ENCODE measurements at places on chromosomes 4 and X. TPM values are rescaled to one million over a fixed set of nuclear protein-coding genes. Genes with fewer than 3 reads are reported as not detected.

- no peak for DNase-seq
These were observed 775 bp downstream of the KCTD8 start for GRCh38 chr4:44447563-44448504.

DNA sequence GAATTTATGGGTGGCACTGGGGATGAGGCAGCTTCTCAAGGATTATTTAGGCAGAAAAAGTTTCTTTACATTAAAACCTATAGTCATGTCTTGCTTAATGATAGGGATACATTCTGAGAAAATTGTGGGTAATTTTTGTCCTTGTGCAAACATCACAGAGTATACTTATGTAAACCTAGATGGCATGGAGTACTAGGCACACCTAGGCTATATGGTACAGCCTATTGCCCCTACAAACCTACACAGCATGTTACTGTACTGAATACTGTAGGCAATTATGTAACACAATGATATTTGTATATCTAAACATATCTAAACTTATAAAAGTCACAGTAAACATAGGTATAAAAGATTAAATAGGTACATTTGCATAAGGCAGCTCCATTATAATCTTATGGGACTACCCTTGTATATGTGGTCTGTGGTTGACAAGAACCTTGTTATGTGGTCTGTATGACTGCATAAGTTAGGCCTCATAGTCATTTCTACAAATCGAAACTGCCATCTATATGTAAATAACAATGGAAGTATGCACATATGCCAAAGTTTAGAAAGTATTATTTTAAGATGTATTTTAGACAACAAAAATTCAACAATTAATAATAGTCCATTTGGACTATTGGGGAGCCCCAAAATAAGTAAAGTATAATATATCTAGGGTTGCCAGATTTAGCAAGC lies 87.3 kb downstream of the CFAP299 start:
- no peak for DNase-seq

- DNase-seq: no peak
These were observed 140.6 kb downstream of the ARSF start for GRCh38 chrX:3181846-3182245.

- DNase-seq: no peak
These were observed 26.3 kb upstream of the ZMAT1 start for GRCh38 chrX:101958139-101958538.

GRCh38 chr4:26022346-26023202 lies 108.6 kb downstream of the SMIM20 start:
- DNase-seq: no peak

DNA sequence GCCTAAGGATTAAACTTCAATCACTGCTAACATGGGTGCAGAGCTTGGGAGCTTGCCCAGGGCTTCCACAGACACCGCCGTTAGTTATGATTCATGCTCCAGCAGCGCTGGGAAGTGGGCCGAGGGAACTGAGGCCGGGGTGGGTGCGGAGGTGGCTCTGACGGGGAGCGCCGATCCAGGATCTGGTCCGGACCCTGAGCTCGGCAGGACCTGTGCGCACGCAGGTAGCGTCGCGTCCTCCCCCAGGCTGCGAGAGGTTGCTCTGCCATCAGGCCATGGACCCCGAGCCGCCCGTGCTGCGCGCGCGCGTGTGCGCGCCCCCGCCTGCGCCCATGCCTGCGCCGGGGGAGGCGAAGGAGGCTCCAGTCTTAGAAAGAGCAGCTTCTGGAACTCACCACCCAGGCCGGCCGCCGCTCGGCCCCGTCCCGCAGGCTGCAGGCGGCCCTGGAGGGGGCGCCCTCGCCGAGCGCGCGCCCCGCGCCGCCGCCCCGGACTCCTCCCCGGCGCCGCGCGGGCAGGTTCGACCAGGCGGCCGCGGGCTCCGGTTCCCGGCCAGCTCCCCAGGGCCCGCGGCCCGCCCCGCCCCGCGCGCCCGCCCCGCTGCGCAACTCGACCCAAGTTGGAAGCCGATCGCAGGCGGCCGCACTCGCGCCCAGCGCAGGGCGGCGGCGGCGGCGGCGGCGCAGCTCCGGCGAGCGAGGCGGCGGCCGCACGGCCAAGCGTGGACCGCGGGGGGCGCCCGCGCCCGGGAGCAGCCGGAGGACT lies 732 bp upstream of the ADRA2C start:
- no peak for DNase-seq

GRCh38 chr4:113674251-113674650 lies 87.3 kb downstream of the CAMK2D start:
- DNase-seq: no peak

GRCh38 chrX:16658284-16658683 lies 8.3 kb downstream of the S100G start:
- DNase-seq: no peak

DNA sequence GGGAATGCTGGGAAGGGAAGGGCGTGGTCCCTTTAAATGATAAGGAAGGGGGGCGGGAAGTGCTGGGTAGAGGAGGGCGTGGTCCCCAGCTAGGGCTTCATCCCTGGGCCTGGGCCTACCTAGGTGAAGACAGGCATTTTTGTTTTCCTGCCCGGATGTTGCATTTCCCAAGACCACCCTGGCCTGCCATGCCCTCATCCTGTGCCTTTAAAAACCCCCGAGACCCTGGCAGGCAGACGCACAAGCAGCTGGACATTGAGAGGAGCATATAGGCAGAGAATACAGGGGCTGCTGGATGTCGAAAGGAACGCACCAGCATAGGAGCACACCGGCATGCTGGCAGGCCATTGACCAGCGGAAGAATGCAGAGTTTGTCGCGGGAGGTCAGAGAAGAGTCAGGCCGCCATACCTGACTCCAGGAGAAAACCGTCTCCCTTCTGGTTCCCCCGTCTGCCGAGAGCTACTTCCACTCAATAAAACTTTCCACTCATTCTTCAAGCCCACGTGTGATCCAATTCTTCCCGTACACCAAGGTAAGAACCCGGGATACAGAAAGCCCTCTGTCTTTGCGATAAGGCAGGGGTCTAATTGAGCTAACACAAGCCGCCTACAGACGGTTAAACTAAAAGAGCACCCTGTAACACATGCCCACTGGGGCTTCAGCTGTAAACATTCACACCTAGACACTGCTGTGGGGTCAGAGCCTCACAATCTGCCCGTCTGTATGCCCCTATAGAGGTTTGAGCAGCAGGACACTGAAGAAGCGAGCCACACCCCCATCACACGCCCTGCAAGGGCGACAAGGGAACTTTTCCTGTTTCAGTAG lies 2.9 kb upstream of the AGA start:
- no peak for DNase-seq

DNA sequence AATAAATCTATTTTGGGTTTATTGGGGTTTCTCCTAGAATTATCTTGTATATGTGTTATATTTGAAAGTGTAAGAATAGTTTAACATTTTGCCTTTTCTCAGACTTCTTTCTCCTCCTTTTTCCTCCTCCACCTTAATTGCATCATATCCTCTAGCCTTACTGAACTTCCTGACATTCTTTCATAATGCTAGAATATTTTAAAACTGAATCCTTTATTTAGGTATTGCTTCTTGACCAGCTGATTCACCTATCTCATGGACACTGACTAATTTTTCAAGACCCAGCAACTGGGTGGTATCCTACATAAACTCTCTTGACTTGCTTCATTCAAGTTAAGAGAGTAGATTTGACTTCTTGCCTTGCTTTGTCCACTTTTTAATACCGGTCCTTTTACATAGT lies 1508.9 kb downstream of the STIM2 start:
- DNase-seq: no peak

DNA sequence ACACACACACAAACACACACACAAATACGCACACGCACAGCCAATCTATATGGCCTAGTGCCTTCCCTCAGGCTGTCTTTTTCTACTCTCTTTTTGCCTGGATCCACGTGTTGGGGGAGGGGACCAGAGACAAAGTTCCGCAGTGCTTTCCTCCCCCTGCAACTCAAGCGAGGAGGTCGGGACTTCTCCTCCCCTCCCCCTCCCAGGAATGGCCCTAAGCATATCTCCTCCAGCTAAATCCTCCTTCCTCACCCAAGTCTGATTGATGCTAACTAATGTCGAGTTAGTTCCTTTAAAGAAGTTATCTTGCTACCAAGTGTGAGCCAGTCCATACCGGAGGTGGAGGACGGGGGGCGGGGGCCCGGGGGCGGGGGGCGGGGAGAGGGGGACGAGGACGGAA lies 141.2 kb upstream of the ZIC3 start:
- DNase-seq: no peak

GRCh38 chr4:7510538-7510937 lies 75.8 kb upstream of the PSAPL1 start:
- no peak for DNase-seq

DNA sequence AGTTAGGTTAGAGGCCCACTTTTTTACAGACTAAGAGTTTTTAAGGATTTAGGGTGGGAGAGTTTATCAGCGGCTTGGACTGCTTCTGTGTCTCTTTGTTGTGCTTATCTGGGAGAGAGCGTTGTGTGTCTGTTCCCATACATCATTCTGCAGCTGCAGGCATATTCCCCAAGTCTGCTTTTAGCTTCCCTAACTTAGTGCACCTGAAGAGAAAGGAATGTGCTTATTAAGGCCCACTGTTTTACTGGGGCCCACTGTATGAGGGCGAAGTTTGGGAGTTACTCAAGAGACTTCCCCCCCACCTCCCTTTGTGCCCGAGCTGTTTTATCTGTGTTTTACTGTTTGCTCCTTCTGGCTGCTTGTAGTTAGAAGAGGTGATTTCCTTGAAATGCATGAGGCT lies 31.9 kb downstream of the ART3 start:
- no peak for DNase-seq

DNA sequence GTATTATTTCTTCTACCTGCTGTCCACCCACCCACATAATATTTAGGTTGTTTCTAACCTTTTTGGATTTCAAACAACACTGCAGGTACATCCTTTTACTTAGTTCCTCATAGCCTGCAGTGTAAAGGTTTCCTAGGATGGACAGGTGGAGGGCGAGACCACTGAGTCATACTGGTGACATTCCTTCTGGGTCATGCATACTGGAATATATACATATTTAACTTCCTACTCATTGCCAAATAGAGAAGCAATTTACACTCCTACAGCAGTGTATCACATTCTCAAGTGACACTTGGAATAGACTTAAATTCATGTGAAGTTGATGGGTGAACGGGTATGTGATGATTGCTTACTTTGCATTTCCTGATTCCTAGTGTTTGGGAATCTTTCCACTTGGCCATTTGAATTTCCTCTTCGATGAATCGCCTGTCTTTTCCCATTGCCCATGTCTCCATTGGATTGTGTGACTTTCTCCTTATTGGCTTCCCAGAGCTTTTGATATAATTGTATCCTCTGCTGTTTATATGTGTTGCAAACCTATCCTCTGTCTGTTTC lies 8.2 kb upstream of the PPP2R2C start:
- no peak for DNase-seq

The LRCH2 gene
- 13.7 TPM for polyA plus RNA-seq

The UGT2B10 gene
- polyA plus RNA-seq: not detected

The CXorf49 gene
- not detected for polyA plus RNA-seq

The PABPC5 gene
- 6.1 TPM for polyA plus RNA-seq

The SPANXN3 gene
- polyA plus RNA-seq: not detected
